ENCODE measurements at places on chromosomes 3 and 15.
A peak's percentile ranks its signal among the peaks of the same experiment; 100 is the strongest.

- DNase-seq = no peak
Observed at GRCh38 chr15:99248000-99248715, 1.2 kb downstream of the TTC23 start.

DNA sequence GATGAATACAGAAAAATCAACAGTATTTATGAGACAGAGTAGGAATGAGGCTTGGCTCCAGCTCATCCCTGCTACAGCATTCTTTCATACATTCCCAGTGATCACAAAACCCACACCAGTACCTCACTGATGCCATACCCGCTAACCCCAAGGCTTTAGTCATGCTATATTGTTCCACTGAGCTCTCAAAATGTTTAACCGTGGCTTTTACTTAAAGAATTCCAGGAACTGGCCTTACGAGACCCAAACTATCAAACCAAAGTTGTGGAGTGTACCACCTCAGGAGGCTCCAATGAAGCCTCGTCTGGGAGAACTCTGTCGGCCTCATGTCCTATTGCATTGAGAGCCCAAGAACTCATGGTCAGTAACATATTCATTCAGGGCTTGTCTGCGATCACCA is 278.9 kb downstream of the ULK4 start:
- DNase-seq = no peak

DNA sequence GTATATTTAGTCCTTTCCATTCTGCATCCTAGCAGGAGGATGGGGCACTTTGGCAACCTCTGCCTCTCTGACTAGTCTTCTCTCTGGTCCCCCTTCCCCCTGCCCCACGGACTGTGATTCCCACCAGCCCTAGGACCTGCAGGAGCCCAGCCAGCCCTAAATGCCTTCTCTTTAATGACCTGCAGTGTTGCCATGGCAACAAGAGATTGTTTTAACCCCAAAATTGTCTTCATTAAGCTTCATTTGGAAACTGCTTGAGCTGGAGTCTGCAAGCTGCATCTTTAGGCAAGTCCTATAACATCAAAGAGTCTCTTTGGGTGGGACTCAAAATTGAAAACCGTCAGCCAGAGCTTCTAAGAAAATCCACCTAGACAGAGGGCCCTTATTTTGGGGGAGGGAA is 59.7 kb upstream of the ANKRD34C start:
- DNase-seq = no peak

GRCh38 chr3:155208183-155208800 is 85.2 kb downstream of the STRIT1 start:
- DNase-seq = no peak

DNA sequence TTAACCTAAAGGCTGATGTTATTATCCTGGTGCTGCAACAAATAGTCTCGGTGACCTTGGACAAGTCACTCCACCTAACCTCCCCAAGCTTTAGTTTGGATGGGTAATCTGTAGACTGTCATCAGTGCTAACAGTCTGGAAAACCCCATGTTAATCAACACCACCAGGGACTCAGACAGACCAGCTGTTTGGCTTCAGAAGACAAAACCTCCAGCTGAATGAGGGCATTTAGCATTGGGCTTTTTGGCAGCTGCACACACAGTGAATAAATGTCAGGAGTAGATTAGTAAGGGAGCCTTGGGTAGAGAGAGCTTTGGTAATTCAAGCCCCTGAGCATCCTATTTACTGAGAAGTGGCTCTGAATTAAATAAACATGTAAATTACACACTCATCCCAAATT is 24.9 kb upstream of the C3orf80 start:
- no peak for DNase-seq

DNA sequence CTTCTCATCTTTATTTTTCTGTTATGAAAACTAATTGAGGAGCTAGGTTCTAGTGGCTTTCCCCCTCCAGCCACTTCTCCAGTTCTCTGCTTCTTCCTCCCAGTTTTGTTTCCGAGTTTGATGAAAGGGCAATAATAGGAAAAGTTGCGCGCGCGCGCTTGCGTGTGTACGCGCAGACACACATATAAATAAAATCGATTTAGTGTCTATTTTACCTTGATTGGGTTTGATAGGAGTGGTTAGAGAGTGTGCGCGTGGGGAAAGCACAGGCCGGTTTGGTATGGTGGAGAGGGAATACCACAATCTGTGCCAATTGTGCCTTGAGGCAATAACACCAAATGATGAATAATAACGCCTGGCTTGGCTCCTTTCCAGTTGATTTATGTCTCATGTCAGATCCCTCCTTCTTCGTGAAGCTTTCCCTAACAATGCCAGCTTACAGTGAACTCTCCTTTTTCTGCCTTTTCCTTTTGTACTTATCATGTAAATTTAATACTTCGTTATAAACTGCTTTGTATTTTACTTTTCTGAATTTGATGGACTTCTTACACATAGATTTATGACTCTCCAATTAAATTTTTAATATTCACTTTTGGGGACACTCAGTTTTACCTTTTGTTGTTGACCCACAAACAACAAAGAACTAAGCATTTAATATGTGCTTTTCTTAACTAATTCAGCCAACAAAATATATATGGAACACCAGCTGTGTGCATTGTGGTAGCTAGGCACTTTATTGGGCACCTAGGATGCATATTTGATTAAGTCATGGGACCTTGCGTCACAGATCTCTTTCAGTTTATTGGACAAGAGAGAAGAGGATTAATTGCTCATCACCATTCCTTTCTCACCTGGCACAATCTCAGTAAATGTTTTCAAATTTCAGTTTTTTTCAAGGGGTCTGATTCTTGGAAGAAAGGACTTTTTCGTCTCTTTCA is 1.7 kb downstream of the TIPARP start:
- DNase-seq = no peak

- DNase-seq = no peak
Observed at GRCh38 chr3:14464141-14464465, 61.7 kb downstream of the SLC6A6 start.

DNA sequence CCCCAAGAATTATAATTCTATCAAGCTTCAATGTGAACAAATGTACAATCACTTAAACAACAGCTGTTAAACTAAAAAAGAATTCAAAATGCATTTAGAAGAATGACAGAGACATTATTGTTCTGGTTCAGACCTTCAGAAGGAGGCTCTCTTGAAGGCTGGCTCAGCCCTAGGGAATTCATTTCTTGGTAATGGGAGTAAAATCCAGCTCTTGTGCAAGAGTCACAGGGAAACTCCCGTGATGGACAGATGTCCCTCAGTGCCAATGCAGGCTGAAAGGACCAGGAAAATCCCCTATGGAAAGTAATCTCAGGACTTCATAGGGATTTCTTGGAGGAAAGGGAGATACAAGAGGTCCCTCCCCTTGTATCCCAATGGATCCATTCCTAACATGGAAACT is 149.9 kb upstream of the STT3B start:
- no peak for DNase-seq

DNA sequence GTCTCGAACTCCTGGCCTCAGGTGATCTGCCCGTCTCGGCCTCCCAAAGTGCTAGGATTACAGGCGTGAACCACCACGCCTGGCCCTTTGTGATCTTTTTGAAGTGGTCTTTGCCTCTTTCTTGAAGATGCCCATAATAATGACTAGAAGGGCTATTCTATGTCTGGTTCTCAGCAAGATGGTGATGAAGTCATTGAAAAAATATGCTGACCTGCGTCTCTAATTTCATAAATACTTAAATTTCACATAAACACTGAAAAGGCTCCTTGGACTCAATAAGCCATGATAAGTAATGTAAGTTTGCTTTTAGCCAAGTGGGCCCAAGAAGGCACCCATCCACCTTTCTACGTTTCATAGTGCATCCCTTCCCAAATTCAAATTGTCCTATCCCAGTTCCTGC is 775 bp upstream of the MAPK6 start:
- DNase-seq = no peak

- no peak for DNase-seq
Observed at GRCh38 chr15:31373096-31373865, 46.6 kb downstream of the KLF13 start.

GRCh38 chr3:164470471-164470870 is 607.8 kb downstream of the SI start:
- no peak for DNase-seq

GRCh38 chr3:127590282-127590592 is 296 bp downstream of the TPRA1 start:
- DNase-seq = no peak

DNA sequence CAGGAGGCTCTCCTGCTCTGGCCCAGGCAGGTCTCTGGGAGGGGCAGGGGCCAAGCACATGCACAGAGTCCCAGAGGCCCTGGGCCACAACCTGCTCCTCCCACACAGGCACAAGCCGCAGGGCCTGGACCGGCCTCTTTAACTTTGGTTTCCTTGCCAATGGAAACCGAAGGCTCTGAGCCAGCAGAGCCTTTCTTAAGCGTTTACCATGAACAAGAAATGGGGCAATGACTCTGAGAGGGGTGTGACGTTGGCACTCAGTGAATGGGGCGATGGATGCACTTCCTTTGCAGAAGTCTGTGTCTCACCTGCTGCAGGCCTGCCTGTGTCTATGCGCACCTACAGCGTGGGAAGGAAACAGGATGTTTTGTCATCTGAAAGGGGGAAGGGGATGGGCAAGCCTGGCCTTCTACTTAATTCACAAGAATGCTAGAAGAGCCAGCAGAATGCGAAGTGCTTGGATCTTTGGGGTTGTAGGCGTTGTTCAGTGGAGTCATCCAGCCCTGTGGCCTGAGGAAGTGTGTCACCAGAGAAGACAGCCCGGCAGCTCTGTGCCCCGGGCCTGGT is 41.8 kb downstream of the IFT122 start:
- peak; percentile 43 for DNase-seq

DNA sequence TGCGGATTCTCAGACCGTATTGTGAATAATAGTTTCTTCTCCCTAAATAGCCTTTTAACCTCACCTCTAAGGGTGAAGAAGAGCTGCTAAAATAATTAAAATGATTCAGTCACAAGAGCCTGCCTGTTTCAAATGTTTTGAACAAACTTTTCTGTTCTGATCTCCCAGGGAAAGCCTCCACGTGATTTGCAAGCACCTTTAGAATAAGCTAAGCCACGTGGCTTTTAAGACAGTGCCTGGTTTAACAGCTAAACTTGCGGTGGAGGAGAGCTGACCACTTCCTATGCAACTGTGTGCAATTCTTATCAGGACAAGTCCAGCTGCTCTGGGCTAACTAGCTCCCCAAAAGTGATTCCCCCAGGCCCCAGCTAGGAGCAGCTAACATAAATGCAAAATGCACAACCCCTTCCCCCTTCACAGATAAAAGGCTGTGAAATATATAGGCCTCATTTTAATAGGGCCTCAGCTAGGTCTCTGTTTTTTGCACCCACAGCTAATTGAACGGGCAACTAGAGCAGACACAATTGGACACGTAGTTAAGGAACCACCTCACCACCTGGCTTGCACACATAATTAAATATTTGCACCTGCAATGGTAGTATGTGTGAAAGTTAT is 401.2 kb upstream of the NR2F2 start:
- DNase-seq = peak; percentile 8

DNA sequence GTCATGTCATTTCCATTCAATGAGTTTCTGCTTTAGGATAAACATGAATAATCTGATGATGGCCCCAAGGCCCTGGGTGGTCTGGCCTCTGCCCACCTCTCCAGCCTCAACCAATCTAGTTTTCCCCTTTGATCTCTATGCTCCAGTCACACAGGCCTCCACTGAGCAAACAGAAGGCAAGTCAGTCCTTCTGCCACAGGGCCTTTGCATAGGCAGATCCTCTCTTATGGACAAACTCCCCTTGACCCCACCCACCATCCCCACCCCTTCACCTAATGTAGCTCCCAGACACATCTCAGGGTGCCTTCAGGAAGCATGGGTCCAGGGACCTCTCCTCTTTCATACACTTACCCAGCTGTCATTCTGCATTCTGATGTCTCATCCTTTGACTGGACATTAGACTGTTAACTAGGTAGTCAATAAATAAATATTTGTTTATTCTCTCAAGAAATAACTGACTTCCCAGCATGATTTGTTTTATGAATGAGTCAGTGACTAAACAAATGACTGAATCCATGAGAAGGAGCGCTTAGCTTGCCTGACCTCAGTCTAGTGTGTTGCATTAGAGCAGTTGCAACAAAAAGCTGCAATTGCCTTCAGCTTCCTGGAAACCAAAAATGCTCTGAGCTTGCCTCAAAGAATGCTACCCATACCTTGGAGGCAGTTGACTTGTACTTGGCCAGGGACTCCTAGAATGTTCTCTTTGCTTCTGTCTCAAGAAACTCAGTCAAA is 386.6 kb upstream of the WNT5A start:
- no peak for DNase-seq

GRCh38 chr3:187305881-187306280 is 14.3 kb upstream of the MASP1 start:
- DNase-seq = no peak

DNA sequence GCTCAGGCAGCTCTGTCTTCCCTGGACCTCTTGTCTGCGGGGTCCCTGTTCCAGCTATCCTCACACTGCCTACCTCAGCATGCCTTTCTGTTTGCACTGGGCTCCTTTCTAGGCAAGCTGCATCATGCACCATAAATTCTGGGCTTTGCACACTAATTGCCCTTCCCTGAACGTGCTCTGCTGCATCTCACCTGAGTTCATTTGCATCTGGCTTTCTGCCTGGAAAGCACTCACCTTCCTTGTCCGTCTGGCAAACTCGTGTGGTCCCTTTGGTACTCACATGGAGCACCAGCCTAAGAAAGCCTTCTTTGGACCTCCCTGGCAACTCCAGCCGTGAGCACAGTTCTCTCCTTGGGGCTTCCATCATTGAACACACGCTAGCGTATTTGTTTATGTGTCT is 365.6 kb downstream of the SV2B start:
- no peak for DNase-seq

- no peak for DNase-seq
Observed at GRCh38 chr3:23895181-23895580, 21.6 kb downstream of the NKIRAS1 start.

DNA sequence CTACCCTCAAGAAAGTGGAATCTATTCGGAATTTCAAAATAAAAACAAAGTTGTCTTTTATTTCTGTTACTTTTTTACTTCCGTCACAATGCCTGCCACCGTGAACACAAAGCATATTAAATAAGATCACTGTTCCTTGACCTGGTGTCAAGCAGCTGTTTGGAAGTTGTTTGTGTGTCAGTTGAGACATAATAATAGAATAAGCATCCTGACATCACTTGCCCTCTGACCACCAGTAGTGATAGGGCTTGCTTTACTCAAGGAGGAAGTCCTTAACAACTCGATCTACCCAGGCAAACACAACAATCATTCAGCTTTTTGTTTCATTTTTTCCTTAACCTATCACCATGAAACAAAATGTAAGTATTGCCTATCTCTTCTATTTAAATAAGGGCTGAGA is 454.4 kb upstream of the RASGRP1 start:
- no peak for DNase-seq

- DNase-seq = no peak
Observed at GRCh38 chr3:24832891-24833290, 338.2 kb upstream of the THRB start.

DNA sequence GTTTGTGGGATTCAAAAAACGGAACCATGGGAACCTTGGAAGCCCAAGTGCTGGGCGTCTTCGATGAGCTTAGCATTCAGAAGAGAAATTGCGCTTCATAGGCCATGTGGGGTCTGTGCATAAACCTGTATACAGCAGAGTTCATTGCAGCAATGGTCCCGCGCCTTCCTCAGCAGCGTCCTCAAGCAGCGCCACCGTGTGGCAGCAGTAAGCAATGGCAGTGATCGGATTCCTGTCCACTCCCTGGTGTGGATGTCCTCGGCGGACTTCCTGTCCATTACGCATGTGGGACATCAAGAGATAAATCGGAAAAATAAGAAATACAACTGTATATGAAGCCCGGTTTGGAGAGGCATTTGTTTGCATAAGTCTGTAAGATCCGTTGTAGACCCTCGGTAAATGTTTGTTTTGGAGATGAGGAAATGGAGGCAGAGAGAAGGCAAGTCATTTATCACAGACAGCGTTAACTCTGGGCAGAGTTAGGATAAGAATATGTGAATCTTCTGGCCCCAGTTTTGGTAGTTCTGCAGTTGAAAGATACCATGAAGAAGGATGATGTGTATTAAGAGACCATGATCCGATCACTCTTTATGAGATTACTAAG is 57.7 kb downstream of the CNTN4 start:
- no peak for DNase-seq
